ENCODE measurements at places on chromosomes 7 and 10. TPM values are rescaled to one million over a fixed set of nuclear protein-coding genes. Genes with fewer than 3 reads are reported as not detected.
A peak's percentile ranks its signal among the peaks of the same experiment; 100 is the strongest.

Gene SFTPD
- total RNA-seq, result 2.7 TPM

- peaks cover 44% of the 10 kb centered on the region for H3K4me1 ChIP-seq
- no peaks in the 10 kb centered on the region for H3K27me3 ChIP-seq
- H3K27ac ChIP-seq, result peak overlapping the region; percentile 32
- no peak for DNase-seq
- no peaks in the 10 kb centered on the region for H3K36me3 ChIP-seq
Observed at GRCh38 chr7:22723637-22724036, 3.4 kb upstream of the IL6 start.

- H3K36me3 ChIP-seq, result no peaks in the 10 kb centered on the region
- no peaks in the 10 kb centered on the region for H3K4me1 ChIP-seq
Observed at GRCh38 chr7:40471891-40472290, 337.1 kb downstream of the SUGCT start.

Gene FAM131B
- total RNA-seq, result 0.40 TPM

Gene SEC23IP
- 21.8 TPM for total RNA-seq

Gene SYCE1
- total RNA-seq, result 5.9 TPM

DNA sequence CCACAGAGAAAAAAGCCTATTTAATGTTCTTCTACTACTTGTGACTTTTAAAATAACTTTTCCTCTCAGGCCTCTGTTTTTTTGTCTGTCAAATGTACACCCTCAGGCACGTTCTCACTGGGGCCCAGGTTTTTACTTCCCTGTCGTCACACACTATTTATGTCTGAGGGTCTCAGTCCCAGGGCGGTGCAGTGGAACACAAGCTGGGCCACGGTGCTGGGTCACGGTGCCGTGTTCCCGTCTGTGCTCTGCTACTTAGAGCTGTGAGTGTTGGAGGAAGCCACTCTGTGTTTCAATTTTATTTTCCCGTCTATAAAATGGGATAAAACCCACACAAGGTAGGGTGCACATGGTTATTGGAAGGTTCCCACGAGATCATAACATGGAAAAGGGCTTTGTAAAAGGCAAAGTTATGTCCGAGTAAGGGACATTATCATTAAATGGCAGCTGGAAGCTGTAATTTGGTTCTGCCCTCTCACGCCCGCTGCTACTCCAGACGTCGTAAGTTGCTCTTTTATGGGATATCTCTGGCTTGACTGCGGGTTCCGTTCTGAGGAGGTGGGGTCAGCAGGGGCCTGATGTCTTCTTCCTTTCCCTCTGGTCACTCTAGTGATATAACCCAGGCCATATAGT is 25.2 kb downstream of the ZNF775 start:
- H3K4me3 ChIP-seq, result peak overlapping the region; percentile 84
- peak; percentile 62 for DNase-seq
- peak overlapping the region; percentile 90 for H3K27ac ChIP-seq
- H3K4me1 ChIP-seq, result peaks cover 38% of the 10 kb centered on the region
- no peaks in the 10 kb centered on the region for H3K27me3 ChIP-seq
- H3K36me3 ChIP-seq, result peaks cover 10% of the 10 kb centered on the region

- no peak for DNase-seq
- no peak overlapping the region for H3K27ac ChIP-seq
- no peaks in the 10 kb centered on the region for H3K36me3 ChIP-seq
- H3K27me3 ChIP-seq, result no peaks in the 10 kb centered on the region
- no peak overlapping the region for H3K4me3 ChIP-seq
Observed at GRCh38 chr10:119663866-119664698, 12.9 kb downstream of the BAG3 start.

All from suprapubic skin (tissue), 4 donors.